ENCODE measurements at places on chromosomes 2 and 18. TPM values are rescaled to one million over a fixed set of nuclear protein-coding genes. Genes with fewer than 3 reads are reported as not detected.

- H3K27ac ChIP-seq = no peak overlapping the region
- no peaks in the 10 kb centered on the region for H3K27me3 ChIP-seq
- DNase-seq = no peak
- H3K4me1 ChIP-seq = no peaks in the 10 kb centered on the region
- no peaks in the 10 kb centered on the region for H3K36me3 ChIP-seq
These were observed 556 bp downstream of the DNMT3A start for GRCh38 chr2:25341011-25341727.

DNA sequence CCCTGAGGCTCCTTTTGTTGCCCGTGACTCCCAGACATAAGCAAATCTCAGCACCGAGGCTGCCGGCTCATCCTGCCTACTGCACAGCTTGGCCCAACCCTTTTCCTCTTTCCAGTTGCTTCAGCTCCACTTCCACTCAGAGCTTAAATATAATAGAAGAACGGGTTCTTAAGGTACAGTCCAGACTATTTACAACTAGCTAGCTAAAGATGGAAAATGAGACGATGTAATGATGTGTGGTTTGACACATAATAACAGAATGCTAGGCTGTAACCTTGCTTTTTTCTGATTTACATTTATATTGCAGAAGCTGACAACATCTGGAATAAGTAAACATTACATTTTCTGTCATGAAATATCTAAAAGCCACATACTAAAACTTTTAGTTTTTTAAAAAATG lies 26.9 kb upstream of the ATP9B start:
- H3K4me3 ChIP-seq = no peak overlapping the region
- no peaks in the 10 kb centered on the region for H3K36me3 ChIP-seq
- DNase-seq = no peak

DNA sequence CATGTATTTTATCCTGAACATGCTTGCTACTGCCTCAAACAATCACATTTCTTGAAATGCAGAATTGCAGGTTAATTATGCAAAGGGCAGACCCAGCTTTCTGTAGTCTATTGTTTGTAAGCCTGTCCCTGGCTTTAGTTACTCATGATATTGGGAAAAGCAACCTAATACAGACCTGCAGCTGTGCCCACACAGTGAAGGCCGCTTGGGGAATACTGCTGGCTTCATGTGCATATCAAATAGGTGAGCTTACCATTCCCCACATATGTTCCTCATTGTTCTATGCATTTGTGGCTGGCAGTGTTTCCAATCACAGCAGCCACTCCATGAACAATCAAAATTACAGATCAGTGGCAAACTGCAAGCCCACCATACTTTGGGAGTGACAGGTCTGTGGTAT lies 186.3 kb downstream of the TMEM163 start:
- H3K36me3 ChIP-seq = no peaks in the 10 kb centered on the region
- no peak for DNase-seq
- H3K4me1 ChIP-seq = no peaks in the 10 kb centered on the region
- H3K27me3 ChIP-seq = peaks cover 5% of the 10 kb centered on the region
- H3K27ac ChIP-seq = no peak overlapping the region
- H3K4me3 ChIP-seq = no peak overlapping the region

DNA sequence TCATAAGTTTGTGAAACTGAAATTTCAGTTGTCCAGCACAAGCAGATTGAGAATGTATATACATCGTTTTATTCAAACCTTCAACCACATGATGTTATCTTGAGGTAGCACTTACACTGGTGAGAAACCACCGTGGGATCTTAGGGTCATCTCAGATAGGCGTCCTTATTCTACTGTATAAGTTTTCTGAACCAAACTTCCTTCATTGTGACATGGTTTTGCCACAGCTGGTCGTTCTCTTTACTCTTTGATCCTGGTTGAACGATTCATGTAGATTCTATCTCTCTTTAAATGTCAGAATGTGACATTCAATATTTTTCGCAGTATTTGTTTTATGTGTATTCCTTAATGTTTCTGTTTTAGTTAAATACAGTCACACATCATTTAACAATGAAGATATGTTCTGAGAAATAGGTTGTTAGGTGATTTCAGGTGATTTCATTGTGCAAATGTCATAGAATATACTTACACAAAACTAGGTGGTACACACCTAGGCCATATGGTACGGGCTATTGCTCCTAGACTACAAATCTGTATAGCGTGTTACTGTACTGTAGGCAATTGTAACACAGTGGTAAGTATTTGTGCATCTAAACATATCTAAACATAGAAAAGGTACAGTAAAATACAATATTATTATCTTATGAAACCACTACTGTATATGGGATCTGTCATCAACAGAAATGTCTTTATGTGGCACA lies 17.9 kb upstream of the ARHGAP25 start:
- H3K4me3 ChIP-seq = no peak overlapping the region
- H3K36me3 ChIP-seq = no peaks in the 10 kb centered on the region
- no peaks in the 10 kb centered on the region for H3K27me3 ChIP-seq
- no peak for DNase-seq
- H3K27ac ChIP-seq = no peak overlapping the region
- peaks cover 14% of the 10 kb centered on the region for H3K4me1 ChIP-seq

GRCh38 chr2:65313126-65313953 lies 85.7 kb downstream of the ACTR2 start:
- peaks cover 37% of the 10 kb centered on the region for H3K4me1 ChIP-seq
- H3K27me3 ChIP-seq = no peaks in the 10 kb centered on the region
- H3K36me3 ChIP-seq = peaks cover 33% of the 10 kb centered on the region
- no peak overlapping the region for H3K4me3 ChIP-seq

- H3K4me3 ChIP-seq = no peak overlapping the region
- no peaks in the 10 kb centered on the region for H3K27me3 ChIP-seq
- no peaks in the 10 kb centered on the region for H3K36me3 ChIP-seq
- DNase-seq = no peak
These were observed 71.8 kb upstream of the DAPL1 start for GRCh38 chr2:158723181-158723838.

- H3K4me1 ChIP-seq = peaks cover 34% of the 10 kb centered on the region
- H3K4me3 ChIP-seq = no peak overlapping the region
- no peak overlapping the region for H3K27ac ChIP-seq
- DNase-seq = no peak
These were observed 17.7 kb downstream of the MBOAT2 start for GRCh38 chr2:8985561-8986326.

- H3K27ac ChIP-seq = no peak overlapping the region
- H3K36me3 ChIP-seq = no peaks in the 10 kb centered on the region
- no peaks in the 10 kb centered on the region for H3K27me3 ChIP-seq
- no peaks in the 10 kb centered on the region for H3K4me1 ChIP-seq
These were observed 13.1 kb upstream of the CRACDL start for GRCh38 chr2:98948956-98949739.

GRCh38 chr2:127559454-127559853 lies 24.0 kb downstream of the MYO7B start:
- no peaks in the 10 kb centered on the region for H3K36me3 ChIP-seq
- no peak overlapping the region for H3K27ac ChIP-seq
- no peak overlapping the region for H3K4me3 ChIP-seq
- no peak for DNase-seq

- H3K4me3 ChIP-seq = no peak overlapping the region
- H3K4me1 ChIP-seq = no peaks in the 10 kb centered on the region
- DNase-seq = no peak
- H3K36me3 ChIP-seq = no peaks in the 10 kb centered on the region
These were observed 80.5 kb upstream of the UPP2 start for GRCh38 chr2:158021226-158021625.

GRCh38 chr18:53944721-53945120 lies 279.7 kb downstream of the MBD2 start:
- H3K4me1 ChIP-seq = peaks cover 11% of the 10 kb centered on the region
- H3K4me3 ChIP-seq = no peak overlapping the region
- no peaks in the 10 kb centered on the region for H3K27me3 ChIP-seq
- H3K36me3 ChIP-seq = no peaks in the 10 kb centered on the region

DNA sequence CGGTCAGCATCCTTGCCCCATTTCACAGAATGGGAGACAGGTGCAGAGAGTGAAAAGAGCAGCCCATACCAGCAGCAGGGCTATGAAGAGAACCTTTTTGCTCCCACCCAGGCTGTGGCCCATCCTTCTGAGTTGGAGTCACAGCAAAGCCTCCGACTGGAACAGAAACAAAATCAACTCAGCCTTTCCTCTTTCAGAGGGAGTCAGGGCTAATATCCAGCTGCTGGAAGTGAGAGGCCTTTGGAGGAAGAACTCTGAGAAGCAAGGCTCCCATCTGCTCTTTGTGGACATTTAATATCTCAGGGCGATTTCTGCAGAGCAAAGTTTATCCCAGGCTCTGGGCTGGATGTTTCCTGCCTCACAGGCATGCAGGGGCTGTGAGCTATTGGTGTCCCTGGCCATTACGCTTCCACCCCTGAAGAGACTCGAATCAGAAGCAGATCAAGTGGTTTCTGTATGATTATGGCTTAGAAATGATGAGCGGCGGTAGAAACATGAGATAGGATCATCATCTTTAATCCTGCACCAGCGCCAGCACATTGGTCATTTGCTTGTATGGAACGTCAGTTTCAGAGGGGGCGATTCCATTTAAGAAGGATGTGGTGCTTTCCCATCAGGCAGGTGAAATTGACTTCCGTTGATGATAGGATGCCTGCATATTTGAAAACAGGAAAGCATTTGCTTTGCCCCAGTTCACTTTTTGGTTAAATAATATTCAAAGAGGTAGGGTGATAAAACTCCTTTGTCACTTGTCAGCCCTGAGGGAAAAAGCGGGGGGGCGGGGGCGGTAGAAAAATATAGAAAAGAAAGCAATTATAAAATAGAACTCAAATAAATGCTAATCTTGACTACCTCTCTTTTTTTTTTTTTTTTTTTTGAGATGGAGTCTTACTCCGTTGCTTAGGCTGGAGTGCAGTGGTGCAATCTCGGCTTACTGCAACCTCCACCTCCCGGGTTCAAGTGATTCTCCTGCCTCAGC lies 152.4 kb downstream of the LRRC30 start:
- no peak for DNase-seq
- H3K4me3 ChIP-seq = no peak overlapping the region
- peaks cover 5% of the 10 kb centered on the region for H3K27me3 ChIP-seq
- no peak overlapping the region for H3K27ac ChIP-seq

DNA sequence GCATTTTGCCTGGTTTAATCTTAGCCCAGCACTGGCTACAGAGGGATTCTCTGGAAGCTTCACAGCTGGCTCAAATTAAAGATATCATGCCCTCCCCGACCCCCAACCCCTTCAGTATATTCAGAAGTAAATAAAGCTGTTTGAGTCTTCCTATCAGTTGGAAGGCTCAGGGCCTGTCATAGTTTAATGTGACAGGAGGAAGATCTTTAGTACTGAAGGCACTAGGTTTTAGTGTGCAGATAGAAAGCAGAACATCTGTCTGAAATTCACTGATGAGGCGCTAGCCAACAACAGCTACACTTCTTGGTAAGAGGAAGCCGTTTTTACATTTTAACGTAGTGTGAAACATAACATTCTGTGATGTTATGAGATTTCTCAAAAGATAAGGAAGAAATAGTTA lies 969.1 kb upstream of the CDH2 start:
- no peak overlapping the region for H3K4me3 ChIP-seq
- no peak for DNase-seq
- no peaks in the 10 kb centered on the region for H3K27me3 ChIP-seq

- peaks cover 21% of the 10 kb centered on the region for H3K36me3 ChIP-seq
- no peak overlapping the region for H3K27ac ChIP-seq
- H3K4me1 ChIP-seq = peaks cover 20% of the 10 kb centered on the region
- H3K4me3 ChIP-seq = no peak overlapping the region
- no peaks in the 10 kb centered on the region for H3K27me3 ChIP-seq
These were observed 80.8 kb downstream of the RTN4 start for GRCh38 chr2:54969295-54969939.

DNA sequence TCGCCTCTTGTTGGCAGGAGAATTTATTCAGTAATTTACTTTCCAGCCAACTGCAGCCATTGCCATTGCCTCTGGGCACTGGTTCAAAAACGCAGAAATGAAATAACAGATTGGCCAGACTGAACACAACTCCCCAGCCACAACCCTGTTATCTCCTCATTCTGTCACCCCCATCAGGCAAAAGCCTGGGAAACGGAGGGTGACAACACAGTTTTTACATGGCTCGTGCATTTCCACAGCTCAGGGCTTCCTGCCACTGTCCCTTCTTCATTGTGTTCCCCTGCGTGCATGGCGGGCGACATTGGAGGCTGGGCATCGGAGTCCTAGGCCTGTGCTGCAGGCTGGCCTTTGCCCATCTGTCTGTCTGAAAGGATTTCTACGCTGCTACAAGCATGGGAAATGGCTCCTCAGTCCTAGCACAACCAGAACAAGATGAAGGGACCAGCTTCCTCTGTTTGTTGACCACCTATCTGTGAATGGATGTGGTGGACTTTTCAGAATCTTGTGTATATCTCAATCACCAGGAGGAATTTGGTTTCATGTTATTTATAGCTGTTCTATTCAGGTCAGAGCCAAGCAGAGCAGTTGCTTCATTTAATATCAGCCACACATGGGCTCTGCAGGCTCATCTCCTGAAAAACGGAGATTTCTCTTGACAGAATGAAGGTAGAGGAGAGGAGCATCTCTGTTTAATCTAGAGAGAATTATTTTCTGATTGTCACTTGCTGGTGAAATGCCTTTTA lies 107.0 kb downstream of the MGAT5 start:
- H3K27ac ChIP-seq = no peak overlapping the region
- H3K4me3 ChIP-seq = no peak overlapping the region
- H3K36me3 ChIP-seq = peaks cover 5% of the 10 kb centered on the region
- no peaks in the 10 kb centered on the region for H3K27me3 ChIP-seq
- DNase-seq = no peak

DNA sequence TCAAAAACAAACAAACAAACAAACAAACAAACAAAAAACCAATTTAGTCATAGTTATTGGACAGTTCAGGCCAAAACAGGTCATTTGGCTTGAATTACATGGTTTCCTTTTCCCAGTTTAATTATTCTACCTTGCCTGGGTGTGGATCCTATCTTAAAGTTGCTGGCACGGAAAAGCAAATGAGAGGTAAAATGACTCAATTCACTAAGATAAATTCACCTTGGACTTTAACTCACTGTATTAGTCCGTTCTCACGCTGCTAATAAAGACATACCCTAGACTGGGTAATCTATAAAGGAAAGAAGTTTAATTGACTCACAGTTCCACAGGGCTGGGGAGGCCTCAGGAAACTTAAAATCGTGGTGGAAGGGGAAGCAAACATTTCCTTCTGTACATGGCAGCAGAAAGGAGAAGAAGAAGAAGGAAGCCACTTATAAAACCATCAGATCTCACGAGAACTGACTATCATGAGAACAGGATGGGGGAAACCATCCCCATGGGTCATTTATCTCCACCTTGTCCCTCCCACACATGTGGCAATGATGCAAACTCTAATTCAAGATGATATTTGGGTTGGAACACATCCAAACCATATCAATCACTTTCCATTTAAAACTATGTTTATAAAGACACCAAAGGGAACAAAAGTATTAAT lies 22.5 kb upstream of the TRAPPC8 start:
- H3K27me3 ChIP-seq = no peaks in the 10 kb centered on the region
- DNase-seq = no peak
- no peak overlapping the region for H3K4me3 ChIP-seq
- no peaks in the 10 kb centered on the region for H3K4me1 ChIP-seq
- no peaks in the 10 kb centered on the region for H3K36me3 ChIP-seq

GRCh38 chr18:45557287-45557686 lies 58.0 kb upstream of the SLC14A2 start:
- peaks cover 14% of the 10 kb centered on the region for H3K4me1 ChIP-seq
- no peaks in the 10 kb centered on the region for H3K36me3 ChIP-seq
- H3K27me3 ChIP-seq = no peaks in the 10 kb centered on the region
- H3K4me3 ChIP-seq = no peak overlapping the region
- no peak overlapping the region for H3K27ac ChIP-seq

- H3K4me3 ChIP-seq = no peak overlapping the region
- H3K4me1 ChIP-seq = peaks cover 9% of the 10 kb centered on the region
- no peaks in the 10 kb centered on the region for H3K36me3 ChIP-seq
- H3K27ac ChIP-seq = no peak overlapping the region
These were observed 20.9 kb upstream of the VPS54 start for GRCh38 chr2:64040161-64040560.

Gene FAM117B
- polyA plus RNA-seq = 0.94 TPM

Gene CYRIA
- polyA plus RNA-seq = 1.4 TPM

Gene CCDC148
- polyA plus RNA-seq = 0.13 TPM

Gene SPC25
- 7.1 TPM for polyA plus RNA-seq

Gene SERPINB13
- polyA plus RNA-seq = 15.5 TPM

Measured in keratinocyte (primary cell).